ENCODE measurements at places on chromosomes 16 and 17.
A peak's percentile ranks its signal among the peaks of the same experiment; 100 is the strongest.

- no peak for DNase-seq
Measured at GRCh38 chr17:58158181-58158580, 8.6 kb upstream of the OR4D2 start.

GRCh38 chr17:37791447-37792399 lies 46.9 kb upstream of the HNF1B start:
- peak; percentile 73 for DNase-seq

DNA sequence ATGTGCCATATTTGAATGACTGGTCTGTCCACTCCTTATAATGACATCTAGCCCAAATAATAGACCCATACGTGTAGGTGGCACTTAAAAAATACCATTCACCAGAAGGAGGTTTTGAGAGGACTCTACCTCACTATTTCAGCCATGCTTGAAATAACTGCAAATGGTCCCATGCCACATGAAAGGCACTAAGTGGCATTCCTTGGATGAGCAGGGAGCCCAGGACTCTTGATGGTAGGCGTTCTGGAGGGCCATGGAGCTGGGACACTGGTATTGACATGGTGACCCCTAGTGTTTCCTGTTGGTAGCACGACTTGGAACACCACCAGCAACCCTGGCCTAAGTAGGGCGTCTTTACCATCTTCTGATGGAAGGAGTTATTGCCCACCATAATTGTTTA lies 148.7 kb upstream of the ZFHX3 start:
- DNase-seq = peak; percentile 69

DNA sequence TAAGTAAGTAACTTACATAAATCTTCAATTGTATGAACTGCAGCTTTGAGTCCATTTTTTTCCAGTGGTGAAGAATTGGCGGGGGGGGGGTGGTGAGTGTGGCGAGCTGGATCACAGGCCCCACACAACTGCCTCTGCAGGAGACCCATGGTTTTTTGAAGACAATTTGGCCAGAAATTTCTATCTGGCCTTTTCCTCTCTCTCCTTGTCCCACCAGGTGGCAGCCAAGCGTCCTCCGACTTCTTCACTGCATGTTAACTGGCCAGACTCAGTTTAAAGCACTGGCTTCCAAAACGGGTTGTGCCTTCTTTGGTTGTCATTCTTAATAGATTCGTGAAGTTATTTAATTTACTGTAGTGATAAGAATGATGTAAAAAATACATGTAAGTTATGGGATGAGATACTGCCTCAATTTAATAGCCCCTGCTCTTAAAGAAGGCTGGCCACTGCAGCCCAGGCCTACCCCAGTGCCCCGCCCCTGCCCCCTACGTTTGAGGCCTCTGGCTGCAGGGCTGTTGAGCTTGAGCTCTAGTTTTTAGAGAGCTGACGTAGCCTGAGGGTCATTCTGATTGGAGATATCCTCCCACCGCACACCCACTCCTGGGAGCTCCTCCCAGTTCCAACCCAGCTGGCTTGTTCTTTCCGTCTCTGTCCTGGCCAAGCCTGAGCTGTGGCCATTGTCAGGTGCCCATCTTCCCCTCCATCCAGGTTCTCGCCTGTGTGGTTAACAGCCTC lies 36.4 kb downstream of the AKAP1 start:
- no peak for DNase-seq

- no peak for DNase-seq
Measured at GRCh38 chr17:73625991-73626673, 18.1 kb downstream of the SDK2 start.

DNA sequence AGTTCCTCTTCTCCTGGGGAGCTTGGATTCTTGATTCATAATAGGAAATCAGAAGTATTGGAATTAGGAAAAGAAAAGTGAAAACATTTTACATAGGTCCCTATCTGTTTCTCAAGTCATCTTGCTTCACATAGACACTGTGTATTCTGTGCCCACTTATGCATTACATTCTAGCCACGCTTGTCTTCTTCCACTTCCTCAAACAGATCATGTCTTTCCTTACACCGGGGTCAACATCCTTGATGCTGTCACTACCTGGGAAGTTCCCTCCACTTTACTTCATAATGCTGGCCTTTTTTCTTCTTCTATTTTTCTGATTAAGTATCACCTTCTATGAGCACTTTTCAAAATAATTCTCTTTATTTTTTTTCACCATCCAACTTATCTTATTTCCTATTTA lies 606.4 kb upstream of the CDH8 start:
- DNase-seq = peak; percentile 5

GRCh38 chr17:63740464-63741142 lies 996 bp downstream of the STRADA start:
- peak; percentile 17 for DNase-seq

GRCh38 chr16:24896439-24896838 lies 50.7 kb downstream of the SLC5A11 start:
- no peak for DNase-seq

DNA sequence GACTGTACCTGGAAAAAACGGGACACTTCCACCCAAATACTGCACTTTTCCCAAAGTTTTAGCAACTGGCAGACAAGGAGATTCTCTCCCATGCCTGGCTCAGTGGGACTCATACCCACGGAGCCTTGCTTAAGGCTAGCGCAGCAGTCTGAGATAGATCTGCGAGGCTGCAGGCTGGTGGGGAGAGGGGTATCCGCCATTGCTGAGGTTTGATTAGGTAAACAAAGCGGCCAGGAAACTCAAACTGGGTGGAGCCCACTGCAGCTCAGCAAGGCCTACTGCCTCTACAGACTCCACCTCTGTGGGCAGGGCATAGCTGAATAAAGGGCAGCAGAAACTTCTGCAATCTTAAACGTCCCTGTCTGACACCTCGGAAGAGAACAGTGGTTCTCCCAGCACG lies 44.8 kb downstream of the UTP18 start:
- no peak for DNase-seq

DNA sequence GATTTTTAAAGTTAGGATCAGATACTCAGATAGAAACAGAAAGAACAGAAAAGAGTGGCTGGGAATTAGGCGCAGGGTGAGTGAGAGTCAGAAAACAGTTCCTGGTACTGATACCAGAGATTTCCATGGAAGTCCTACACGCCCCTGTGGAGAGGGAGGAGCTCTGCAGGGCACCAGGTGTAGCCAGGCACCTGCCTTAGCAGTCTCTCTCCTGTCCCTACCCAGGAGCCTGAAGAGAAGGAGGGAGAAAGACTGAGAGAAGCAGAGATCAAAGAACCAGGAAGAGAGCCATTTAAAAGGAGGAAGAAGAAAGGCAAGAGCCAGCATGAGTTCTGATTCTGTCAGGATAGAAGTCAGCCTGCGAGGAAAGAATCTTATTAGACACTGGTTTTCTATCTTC lies 65.0 kb downstream of the CBLN1 start:
- DNase-seq = no peak

GRCh38 chr17:61208301-61209105 lies 191.1 kb upstream of the TBX2 start:
- DNase-seq = no peak

DNA sequence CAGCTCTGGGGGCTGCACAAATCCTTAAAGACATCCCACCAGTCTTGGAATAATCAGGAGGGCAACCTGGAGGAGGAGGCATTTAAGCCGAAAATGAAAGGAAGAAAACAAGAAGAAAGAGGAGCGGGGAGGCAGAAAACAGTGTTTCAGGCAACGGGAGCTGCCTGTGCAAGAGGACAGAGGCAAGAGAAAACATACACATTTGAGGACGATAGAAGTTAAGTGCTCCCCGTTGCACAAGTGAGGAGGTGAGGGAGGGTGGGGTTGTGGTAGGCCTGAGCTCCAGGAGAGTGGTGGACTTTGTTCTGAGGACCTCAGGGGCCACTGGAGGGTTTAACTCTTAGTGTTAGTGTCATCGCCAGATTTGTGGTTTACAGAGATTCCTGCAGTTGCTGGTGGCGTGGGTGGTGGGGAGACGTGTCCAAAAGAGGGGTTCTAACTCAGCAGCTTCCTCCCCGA lies 27.6 kb upstream of the CIBAR2 start:
- DNase-seq = no peak

DNA sequence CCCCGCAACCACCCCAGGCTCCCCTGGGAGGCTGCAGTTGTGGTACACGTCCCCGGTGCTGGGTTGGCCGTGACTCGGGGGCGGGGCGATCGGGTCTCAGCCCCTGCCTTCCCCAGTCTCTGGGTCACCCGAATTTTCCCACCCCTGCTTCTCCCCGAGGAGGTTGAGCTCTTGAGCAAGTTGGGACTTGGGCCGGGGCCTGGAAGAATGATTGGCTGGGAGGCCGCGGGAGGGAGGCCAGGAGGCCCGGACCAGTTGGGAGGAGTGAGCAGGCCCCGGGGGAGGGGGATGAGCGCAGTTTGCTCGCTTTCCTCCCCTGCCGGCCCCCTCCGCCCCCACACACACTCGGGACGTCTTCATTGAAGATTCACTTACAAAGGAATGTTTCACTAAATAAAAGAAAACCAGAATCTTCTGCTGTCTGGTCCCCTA lies 4.5 kb upstream of the HEXIM1 start:
- DNase-seq = no peak

DNA sequence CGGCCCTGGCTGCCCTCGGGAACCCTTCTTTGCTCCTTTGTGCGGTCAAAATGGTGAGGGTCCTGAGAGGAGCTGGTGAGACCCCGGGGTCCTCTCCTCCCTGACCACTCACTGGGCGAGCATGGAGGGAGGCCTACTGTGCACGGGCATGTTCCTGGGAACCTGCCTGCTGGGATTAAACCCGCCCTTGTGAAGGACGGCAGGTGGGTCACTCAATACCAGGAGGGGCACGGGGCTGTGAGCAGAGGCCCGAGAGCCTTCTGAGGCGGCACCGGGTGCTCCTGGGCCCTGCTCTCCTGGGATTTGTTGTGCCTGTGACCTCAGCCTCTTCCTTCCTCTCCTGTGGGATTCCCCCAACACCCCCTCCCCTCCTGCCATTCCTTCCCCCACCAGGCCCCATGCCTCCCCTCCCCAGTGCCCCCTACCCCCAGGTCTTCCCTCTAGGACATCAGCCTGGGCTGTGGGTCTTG lies 19.7 kb downstream of the METRNL start:
- DNase-seq = no peak

GRCh38 chr17:43517161-43517560 lies 29.0 kb downstream of the ETV4 start:
- DNase-seq = no peak

DNA sequence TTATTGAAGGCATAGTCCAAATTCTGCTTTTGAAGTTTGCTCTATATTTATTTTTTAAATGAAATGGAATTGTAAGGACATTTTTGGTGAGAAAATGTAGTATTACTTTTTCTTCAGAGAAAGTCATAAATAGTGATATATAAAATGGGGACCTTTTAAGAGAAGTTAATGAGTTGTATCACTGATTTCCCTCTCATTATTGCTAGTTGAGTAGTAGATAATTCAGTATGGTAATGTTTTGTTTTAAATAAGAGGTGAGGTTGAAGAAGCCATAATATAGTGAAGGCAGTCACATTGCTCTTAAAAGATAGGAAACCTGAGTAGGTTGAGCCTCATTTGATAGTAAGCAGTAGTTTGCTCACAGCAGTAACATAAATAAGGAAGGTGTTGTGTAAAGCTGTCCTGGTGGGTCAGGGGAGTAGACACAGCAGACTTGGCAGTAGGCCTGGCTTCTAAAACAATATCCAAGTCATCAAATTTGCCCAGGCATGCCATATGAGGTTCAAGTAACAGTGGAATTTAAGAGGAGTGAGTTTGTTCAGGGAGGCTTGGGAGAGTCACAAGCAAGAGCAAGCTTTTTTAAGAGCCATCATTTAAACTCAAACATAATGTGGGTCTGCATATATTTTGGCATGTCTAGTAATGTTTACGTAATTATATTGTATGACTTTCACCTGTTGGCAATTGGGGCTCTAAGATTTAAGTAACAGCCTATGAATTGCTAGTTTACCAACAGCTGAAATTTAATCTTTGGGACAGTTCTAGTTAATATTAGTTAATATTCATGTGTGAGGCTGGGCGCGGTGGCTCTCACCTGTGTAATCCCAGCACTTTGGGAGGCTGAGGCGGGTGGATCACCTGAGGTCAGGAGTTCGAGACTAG lies 6.5 kb downstream of the NFATC3 start:
- no peak for DNase-seq

DNA sequence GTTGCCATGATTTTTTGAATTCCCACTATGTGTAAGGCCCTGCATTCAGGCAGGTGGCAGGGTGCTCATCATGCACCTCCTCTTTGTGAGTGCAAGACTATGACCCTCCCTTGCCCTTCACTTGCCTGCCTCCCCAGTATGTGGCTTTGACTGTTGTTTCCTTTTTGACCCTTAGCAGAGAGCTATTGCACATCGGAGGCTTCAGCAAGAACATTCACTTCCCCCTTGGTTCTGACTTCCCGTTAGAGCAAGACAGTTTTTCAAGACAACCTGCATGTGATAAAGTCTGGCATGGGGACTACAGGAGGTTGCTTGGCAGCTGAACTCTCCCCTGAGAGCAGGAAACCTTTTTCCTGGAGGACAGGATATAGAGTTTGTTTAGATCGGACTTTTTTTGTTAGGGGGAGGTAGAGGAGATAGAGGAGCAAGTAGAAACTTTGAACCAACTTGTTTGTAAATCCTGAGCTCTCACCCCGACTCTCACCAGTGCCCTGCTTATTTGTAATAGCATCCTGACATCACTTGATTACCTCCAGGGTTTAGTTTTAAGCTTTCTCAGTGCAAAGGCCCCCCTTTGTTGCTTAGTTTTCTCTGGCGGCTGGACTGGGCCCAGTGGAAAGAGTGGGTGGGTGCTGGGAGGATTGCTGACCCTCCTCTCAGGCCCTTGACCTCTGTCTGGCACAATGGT lies 34.3 kb downstream of the LIMD2 start:
- peak; percentile 50 for DNase-seq

GRCh38 chr17:37247825-37248224 lies 128.0 kb upstream of the C17orf78 start:
- peak; percentile 13 for DNase-seq

DNA sequence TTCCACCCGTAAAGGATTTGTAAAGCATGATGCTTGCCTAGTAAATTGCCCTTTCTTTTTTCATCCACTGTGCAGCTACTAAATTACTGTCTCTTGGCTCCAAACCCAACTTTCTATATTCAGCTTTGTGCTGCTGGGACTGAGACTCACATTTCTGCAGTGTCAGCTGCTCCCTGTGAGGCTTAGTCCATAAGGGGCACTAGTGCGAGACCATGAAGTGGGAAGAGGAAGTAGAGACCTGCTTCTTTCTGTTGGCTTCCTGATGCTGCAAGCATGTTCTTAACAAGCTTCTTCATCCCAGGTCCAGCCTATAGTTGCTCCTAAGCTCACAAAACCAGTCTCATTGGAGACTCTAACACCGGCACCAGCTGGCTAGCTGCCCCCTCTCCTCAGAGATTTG lies 74.9 kb upstream of the HS3ST2 start:
- DNase-seq = no peak

All from GM10248 (cell line).